DMS79 treated with DMSO at 0.1 percent for 48 hours (cell line): ENCODE measurements at places on chromosomes 13 and 19.

DNA sequence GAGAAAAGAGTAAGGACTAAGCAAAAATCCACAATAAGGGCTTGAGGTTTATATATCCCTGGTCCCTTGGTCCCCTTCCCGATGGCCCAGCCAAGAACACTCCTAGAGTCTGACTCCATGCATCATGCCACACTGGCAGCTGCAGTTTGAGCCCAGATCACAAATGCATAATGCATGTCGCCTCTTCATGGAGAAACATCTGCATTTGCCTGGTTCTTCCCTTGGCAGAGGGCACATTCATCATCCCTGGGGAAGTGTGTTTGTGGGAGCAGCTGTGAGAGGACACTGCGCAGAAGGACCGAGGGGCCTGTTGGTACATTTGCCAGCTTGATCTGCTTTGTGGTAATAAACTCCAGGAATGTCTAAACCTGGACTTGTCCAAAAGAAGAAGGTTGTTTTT is 731.8 kb downstream of the FGF9 start:
- no peak for DNase-seq

GRCh38 chr13:48595431-48596429 is 58.0 kb upstream of the CYSLTR2 start:
- DNase-seq, result peak; percentile 10

DNA sequence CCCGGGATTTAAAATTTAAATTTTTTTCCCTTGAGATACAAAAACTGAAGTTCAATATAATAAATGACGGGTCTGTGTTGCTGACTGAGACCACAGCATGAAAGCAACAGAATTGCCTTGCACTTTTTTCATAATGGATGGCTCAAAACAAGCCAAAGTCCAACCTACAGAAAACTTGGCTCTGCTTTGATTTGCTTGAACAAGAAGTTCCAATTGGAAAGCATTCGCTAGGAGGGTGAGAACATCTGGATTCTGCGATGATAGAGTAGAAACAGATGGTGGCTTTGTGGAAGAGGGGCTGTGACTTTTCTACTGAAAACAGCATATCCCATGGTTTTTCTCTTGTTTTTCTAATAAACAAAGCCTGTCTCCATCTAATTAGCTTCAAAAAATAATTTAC is 46.4 kb downstream of the THSD1 start:
- no peak for DNase-seq

DNA sequence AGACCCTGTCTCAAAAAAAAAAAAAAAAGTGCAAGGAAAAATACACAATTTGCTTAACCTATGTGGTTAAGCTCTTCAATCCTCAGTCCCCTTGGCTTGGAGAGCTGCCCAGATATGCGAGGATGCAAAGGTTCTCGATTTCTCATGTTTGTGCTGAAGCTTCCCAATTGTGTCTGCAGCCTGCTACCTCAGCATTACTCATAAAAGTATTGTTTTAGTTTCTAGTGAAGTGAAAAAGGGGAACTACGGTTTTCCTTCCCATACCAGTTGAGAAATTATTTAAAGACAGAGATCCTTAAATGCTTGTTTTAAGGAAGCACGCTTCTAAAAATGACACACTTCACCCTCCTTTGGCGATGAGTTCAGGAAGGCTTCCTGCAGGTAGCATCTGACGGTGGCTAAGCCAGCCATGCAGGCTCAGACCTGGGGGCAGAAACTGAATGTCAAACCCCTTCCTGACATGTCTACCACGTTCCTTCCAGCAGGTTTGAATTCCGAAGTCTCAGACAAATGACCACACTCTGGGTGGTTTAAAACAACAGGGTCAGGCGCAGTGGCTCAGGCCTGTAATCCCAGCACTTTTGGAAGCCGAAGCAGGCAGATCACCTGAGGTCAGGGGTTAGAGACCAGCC is 47.9 kb downstream of the RUBCNL start:
- DNase-seq, result peak; percentile 39

GRCh38 chr13:80548915-80549314 is 208.0 kb upstream of the SPRY2 start:
- DNase-seq, result no peak

DNA sequence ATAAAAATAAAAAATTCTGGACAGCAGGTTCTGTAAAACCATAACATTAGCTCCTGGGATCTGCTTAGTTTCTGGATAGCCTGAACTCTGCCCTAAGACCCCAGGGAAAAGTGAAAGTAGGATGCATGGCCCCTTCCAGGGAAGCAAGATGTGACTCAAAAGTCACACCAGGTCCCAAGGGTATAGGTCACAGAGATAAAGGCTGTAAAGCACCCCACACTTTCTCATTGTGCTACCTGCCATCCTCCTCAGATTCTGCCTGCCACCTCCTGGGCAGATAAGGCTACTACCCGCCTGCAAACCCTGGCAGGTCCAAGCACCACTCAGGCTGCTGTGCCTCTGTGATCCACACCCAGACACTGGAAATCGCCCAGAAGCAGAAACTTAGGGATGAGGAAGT is 20.6 kb downstream of the FFAR2 start:
- peak; percentile 20 for DNase-seq

DNA sequence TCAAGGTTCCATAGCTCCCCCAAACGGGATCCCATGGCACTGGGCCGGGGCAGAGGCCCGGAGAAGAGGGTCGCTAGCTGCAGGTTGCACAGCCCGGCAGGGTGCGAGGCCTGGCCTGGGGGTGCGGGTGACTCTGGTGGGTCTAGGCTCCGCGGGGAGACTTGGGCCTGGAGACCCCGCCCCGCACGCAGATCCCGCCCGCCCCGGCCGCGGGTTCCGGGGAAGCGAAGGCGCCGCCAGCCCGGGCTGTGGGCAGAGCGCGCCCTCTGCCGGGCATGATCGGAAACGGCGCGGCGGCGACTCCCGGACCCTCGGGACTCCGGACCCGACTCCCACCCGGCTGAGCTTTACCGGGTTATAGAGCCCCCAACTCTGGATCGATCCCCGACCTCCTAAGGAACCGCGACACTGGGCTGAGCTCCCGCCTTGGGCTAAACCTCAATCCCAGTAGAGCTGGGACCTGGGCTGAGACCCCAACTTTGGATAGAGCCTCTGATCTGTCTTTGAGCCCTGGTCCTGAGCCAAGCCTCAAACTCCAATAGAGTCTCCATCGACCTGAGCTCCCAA is 3.1 kb upstream of the TNFAIP8L1 start:
- peak; percentile 65 for DNase-seq

DNA sequence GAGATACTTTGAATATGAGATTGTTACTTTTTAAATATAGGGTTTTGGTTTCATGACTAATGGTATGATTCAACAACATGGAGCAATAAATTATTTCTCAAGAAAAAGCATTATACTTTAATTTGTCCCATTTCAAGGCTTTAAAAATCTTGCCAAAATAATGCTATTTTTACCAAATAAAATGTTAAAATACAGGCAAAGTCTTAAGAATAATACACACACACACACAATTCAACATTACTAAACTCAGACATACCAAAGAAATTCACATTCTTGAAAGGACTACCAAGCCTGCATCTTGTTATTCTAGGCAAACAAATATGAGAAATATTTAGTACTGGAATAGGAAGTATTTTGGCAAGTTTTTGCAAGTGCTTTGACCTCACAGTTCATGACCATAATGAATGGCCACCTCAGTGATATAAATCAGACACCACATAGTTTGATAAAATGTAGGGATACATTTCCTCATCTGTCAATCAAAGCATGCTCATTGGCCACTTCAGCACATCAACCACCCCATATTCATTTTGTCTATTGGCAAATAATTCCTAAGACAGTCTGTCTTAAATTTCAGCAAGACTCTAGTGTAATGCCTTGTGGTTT is 107.2 kb downstream of the NALCN start:
- DNase-seq, result no peak

DNA sequence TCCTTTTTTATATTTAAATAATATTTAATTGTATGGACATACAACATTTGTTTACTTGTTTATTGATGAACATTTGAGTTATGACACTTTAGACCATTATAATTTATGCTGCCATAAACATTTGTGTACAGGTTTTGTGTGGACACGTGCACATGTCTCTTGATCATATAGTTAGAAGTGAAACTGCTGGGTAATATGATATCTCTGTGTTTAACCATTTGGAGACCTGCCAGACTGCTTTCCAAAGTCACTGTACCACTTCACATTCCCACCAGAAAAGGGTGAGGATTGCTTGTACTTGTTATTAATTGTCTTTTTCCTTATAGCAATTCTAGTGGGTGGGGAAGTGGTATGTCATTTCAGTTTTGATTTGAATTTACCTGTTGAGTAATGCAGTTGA is 145.6 kb upstream of the KLHL1 start:
- peak; percentile 63 for DNase-seq

DNA sequence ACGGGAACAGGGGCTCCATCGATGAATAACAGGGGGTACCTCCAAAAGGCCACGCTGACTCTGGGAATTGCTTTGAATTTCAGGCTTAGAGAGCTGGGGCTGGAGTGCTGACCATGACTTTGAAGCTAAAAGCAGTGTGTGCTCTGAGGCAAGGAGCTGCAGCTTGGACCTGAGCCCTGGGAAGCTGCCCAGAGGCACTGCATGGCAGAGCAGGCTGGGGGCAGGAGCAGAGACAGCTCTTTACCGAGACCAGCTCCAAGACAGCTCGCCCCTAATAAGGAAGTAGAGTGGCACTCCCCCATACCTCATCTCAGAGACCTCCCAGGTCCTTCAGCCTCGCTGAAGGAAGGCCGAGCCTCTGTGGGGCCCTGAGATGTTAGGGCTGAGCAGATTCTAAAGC is 200.2 kb downstream of the COL4A1 start:
- DNase-seq, result no peak

DNA sequence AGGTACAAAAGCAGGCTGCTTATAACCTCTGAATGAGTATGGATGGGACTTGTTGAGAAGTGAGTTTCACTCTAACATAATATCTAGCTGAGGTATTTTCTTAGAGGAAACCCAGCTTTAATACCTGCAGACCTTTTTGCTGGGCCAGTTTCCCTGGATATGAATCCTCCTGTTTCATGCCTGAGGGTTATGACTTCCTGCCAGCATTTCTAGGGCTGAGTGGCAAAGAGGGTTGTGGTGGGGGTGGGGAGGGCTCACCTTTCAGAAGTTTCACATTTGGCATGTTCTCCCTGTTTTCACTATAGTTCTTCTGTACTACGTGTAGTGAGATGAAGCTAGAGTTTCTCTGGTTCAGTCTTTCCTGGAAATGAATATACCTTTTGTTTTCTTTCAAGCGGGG is 73.7 kb downstream of the LACC1 start:
- DNase-seq, result no peak
